Endothelial cell of umbilical vein (primary cell): ENCODE measurements at places on chromosomes 11 and 22. TPM values are rescaled to one million over a fixed set of nuclear protein-coding genes. Genes with fewer than 3 reads are reported as not detected.
A peak's percentile ranks its signal among the peaks of the same experiment; 100 is the strongest.

The RFPL2 gene
- polyA plus RNA-seq, result not detected in 2 replicates

GRCh38 chr22:46993633-46994032 lies 231.2 kb downstream of the TBC1D22A start:
- no peak for DNase-seq

DNA sequence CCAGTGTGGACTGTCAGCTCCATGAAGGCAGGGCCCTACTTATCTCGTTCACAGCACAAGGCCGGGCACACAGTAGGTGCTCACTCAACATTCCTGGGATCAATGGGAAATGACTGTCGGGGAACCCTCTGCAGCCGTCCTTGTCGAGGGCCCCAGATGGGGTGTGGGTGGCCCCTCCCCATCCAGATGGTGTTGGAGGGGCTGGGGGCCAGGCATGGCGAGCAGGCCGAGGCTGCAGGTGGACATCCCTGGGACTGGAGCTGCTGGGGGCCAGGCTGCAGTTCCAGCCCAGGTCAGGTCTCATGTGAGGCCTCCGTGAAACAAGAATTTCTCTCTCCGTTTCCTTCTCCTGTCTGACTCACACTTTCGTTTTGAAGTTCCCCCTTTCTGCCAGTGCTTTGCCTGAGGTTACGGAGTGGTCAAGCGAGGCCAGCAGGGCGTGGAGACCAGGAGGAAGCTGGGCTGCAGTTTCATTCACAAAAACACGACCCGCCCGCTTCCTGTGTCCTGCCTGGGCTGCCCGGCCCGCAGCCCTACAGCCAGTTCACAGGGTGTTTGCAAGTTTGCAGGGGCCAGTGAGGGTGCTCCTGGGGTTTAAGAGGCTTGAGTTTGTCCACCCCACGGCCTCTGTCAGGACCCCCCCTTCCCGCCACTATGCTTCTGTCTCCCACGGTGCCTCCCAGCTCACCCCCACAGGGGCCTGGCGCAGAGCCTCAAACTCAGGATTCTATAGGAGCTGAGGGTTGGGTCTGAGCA lies 4.5 kb downstream of the MYEOV start:
- peak; percentile 84 for DNase-seq

GRCh38 chr11:79237703-79238102 lies 203.1 kb downstream of the TENM4 start:
- DNase-seq, result peak; percentile 36

DNA sequence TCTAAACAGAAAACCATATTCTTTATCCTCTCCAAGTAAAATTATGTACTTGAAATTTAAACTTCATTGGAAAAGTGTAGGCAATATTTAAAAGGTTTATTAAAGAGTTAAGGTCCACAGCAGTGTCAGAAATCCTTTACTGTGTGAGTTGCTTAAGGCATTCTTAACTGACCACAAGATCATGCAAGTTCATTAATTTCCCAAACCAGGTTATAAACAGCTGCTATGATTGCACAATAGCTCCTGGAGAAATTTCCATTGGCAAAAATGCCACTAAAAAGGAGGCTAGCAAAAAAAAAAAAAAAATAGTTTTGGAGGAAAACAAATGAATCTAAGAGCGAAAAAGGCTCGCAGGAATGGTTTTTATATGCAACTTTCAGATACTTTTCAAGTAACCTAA lies 106.2 kb downstream of the ETS1 start:
- DNase-seq, result no peak

The GUCY1A2 gene
- polyA plus RNA-seq, result 0.02 and 0.03 TPM in 2 replicates

The MAJIN gene
- 0.07 TPM in 1 of 2 replicates, not detected in the other for polyA plus RNA-seq

DNA sequence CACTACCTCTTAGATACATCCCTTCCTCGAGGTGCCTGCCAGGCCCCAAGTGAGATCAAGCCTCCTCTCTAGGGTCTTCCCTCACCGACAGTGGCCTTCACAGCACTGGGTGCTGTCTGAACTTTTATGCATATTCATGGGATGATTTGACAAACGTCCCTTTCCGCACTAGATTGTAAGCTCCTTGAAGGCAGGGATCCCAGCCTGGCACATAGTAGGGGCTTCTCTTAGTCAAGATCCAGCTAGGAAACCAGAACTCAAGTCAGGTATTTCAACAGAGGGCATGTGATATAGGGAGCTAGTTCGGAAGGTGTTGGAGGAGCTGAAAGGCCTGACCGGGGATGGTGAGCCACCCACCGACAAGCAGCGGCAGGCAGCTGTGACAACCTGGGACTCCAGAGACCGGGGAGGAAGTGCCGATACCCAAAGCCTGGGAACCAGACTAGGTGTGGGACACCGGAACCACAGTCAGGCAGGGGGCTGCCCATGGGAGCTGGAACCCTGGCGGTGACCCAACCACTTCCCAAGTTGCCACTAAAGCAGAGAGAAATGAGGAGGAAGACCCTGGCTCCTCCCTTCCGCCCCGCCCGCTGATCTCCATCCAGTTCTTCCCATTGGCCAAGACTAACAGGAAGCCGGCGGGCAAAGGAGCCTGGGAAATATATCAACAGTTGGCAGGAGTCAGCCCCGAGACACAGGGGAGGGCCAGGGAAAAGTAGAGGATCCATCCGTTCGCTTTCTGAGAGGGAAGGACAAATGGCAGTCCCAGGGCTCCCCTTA lies 39.8 kb upstream of the CD82 start:
- no peak for DNase-seq

- DNase-seq, result no peak
Measured at GRCh38 chr11:10155793-10156490, 138.1 kb downstream of the SBF2 start.

The MIOX gene
- not detected in 2 replicates for polyA plus RNA-seq

The APOL5 gene
- not detected in 2 replicates for polyA plus RNA-seq

GRCh38 chr11:60739114-60739513 lies 14.6 kb downstream of the MS4A18 start:
- DNase-seq, result no peak

DNA sequence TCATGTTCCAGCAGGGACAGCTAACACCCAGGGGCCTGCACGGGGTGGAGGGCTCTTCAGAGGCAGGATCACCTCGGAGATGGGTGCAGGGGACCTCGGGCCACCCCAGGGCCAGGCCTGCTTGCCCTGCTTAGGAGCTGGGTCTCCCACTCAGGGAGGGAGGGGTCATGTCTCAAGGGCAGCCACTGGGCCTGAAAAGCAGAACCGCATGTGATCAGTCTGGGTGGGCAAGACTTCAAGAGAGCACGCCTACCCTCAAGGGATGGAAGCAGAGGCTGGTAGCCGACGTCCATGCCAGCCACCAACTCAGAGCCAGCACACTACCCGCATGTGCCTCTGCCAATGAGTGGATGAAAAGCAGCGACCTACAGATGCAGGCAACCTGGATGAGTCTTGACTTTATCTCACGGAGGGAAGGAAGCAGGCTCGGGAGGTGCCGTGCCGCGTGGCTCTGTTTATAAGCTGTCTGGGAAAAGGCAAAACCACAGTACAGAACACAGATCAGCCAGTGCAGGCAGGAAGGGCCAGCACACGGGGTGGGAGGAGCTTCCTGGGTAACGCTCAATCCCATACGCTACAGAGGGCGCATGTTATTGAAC lies 16.0 kb downstream of the TBX1 start:
- DNase-seq, result no peak

- DNase-seq, result no peak
Measured at GRCh38 chr11:133606124-133606523, 73.8 kb upstream of the OPCML start.

DNA sequence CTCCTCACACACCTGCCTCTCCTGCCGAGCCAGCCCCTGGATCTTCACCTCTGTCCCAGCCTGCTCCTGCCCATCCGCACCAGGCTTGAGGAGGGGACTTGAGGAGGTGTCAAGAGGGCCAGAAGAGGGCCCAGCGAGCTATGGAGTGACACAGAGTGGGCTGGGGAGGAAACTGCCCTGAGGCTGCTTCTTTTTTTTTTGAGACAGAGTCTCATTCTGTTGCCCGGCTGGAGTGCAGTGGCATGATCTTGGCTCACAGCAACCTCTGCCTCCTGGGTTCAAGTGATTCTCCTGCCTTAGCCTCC lies 21.9 kb upstream of the CDON start:
- no peak for DNase-seq
